H1 (cell line): ENCODE measurements at places on chromosomes 11 and 22.

DNA sequence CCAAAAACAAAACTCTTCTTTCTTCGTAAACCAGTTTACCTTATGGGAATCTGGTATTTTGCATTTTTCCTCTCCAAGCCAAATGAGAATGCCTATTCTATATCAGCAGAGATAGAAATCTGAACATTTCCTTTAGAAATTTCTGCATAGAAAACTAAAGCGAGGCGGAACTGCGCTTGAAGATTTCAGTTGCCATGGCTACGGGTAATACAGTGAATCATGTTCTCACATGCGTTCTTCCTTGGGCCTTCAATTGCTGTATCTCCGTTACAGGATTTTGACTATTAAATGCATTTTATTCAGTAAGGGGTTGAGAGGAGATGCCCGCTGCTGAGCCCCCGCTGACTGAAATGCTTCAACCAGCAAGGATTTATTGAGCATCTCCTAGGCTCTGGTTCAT lies 108.2 kb upstream of the CRYBB3 start:
- DNase-seq, result no peak

- DNase-seq, result no peak
Observed at GRCh38 chr11:117513666-117514065, 186.0 kb downstream of the CEP164 start.

GRCh38 chr11:75902631-75903030 lies 87.6 kb downstream of the UVRAG start:
- no peak for DNase-seq

DNA sequence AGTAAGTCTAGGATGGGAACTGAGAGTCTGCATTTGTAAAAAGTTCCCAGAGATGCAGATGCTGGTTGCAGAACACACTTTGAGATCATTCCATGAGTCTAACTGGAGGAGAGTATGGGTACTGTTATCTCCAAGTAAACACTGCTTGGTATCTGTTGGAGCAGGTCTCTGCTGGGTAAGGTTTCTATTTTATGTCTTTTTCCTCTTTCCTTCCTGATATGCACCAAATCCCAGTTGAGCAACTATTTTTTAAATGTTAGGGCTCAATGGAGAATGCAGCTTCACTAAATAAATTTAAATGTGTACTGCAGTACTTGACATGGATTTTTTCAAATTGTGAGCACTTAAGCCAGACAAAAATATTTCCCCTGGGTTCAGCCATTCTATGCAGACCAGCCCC lies 48.5 kb downstream of the BDNF start:
- no peak for DNase-seq

- no peak for DNase-seq
Observed at GRCh38 chr22:50140615-50141014, 29.9 kb upstream of the PANX2 start.

- DNase-seq, result no peak
Observed at GRCh38 chr11:65309006-65309405, 5.7 kb upstream of the CDC42EP2 start.
